Stimulated activated naive CD8-positive, alpha-beta T cell treated with anti-CD3 and anti-CD28 coated beads, Interleukin-15, amount 100 ng/mL, for 72 hours (primary cell): ENCODE measurements at places on chromosomes 16 and 17.

GRCh38 chr17:1096215-1096614, 83.6 kb downstream of the ABR start:
- no peak for DNase-seq

GRCh38 chr17:57439651-57440050, 183.3 kb downstream of the MSI2 start:
- no peak for DNase-seq

GRCh38 chr16:1938316-1938715, 4.7 kb downstream of the MSRB1 start:
- DNase-seq = no peak

GRCh38 chr17:55575058-55575636, 63.9 kb upstream of the SMIM36 start:
- DNase-seq = no peak

DNA sequence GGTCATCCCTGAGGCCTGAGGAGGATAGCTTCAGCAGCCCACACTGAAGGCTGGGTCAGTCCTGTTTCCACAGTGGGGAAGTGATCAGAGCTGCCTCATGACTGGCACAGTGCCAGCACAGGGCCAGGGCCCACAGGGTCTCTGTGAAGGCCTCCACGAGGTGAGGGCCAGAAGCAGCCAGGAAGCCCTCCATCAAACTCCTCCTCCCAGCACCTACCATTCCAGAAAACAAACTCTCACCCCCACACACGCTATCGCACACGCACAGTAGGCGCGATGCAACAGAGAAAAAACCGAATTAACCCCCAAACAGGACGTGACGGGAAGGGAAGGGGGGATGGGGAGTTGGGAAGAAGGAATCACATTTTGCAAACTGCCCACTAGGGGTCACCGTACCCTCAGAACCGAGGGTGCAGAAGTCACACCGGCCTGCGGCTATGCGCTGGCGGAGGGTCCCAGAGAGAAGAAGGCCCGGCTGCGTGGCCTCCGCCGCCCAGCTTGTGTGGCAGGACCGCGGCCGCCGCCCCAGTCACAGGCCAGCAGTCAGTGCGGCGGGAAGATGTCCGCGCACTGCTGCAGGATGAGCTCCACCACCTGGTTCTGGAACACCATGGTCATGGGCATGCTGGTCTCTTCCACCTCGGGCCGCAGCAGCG, 37.6 kb downstream of the ARHGAP27 start:
- DNase-seq = no peak

DNA sequence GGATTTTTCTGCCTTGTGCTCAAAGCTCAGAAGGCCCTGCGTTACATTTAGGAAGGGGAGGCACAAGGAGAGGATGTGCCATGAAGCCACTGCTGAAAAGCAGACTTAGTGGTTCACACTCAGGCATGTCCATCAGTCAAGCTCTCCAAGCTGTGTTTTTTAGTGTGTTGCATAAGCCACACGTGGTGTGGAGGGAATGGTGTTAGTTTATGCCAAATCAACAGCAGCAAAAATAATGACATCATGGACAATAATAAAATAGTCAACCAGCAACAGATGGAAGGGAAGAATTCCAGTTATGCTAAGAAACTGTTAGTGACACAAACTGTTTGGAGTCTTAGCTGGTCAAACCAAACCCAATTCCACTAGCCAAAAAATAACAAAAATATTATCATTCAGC, 438.3 kb downstream of the NPIPA7 start:
- no peak for DNase-seq

- DNase-seq = no peak
Measured at GRCh38 chr17:32626379-32626791, 139.6 kb downstream of the CDK5R1 start.

GRCh38 chr16:29321585-29321984, 84.9 kb downstream of the NPIPB11 start:
- no peak for DNase-seq

DNA sequence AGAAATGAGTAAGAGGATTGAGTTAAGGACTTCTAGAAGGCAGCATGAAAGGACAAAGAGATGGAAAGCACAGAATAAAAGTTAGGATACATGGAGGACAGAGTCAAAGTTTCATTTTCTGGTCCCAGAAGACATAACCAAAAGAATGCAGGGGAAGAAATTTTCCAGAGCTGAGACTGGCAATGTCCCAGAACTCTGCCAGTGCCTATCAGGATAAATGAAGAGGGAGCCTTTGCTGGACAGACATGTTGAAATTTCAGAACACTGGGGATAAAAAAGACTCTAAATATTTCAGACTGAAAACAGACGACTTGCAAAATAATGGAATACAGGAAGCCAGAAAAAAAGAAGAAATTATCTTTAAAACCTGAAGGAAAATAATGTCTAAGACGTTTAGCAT, 55.7 kb downstream of the NT5M start:
- no peak for DNase-seq

GRCh38 chr17:38911081-38911730, 14.2 kb upstream of the LASP1NB start:
- no peak for DNase-seq

- no peak for DNase-seq
Measured at GRCh38 chr17:71184716-71185115, 936.1 kb upstream of the SOX9 start.

DNA sequence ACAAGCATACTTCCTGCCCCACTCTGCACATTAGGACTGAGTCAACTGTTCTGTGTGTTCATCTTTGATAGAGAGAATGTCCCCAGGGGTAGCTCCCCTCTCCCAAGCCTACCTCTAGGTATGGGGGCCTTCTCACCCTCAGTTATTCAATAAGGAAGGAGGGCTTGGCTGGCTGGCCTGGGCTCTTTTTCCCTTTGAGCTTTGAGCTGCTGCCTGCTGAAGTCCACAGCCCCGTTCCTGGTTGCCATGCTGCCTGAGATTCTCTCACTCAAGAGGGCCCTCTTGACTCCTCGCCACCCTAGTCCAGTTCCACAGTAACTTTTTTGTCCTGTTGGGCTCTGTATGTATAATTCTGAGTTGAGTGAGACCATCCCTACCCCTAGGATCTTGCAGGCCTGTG, 5.1 kb downstream of the B3GNT9 start:
- no peak for DNase-seq
